ENCODE measurements at places on chromosomes 7 and 10.

- DNase-seq: no peak
Measured at GRCh38 chr7:12735923-12736322, 48.5 kb downstream of the ARL4A start.

DNA sequence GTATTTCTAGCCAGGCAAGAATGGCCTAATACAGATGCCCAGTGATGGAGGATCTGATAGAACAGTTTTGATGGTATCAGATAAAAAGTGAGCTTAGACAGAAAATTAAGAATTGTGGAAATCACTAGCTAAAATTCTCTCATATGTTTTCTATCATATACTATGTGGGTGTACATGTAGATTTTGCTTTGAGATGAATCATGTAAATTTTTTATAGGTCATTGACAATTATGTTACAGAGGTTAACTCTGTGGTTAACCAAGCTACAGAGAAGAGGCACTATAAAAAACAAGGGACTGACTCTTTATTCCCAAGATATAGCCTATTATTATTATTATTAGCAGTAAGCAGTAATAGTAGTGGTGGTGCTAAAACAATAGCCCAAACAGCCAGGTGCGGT lies 156.5 kb downstream of the ITGA8 start:
- DNase-seq: no peak

DNA sequence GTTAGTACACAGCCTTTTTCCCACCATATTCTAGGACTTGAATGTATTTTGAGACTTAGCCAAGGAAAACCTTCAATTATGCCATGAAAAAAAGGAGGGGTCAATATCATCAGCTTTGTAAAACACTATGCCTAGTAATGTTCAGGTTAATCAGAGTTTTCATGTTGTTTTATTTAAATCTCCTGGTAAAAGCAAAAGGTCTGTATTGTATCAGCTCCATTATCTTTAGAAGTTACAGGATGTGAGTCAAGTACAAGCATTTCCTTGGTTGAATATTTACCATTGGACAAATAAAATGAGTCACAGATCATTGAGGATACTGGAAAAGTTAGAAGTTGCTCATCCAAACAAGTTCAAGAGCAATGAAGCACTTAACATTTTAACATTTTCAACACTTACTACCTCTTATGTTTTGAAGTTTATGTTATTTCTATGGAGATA lies 89.9 kb upstream of the CAPZA2 start:
- DNase-seq: peak; percentile 78

DNA sequence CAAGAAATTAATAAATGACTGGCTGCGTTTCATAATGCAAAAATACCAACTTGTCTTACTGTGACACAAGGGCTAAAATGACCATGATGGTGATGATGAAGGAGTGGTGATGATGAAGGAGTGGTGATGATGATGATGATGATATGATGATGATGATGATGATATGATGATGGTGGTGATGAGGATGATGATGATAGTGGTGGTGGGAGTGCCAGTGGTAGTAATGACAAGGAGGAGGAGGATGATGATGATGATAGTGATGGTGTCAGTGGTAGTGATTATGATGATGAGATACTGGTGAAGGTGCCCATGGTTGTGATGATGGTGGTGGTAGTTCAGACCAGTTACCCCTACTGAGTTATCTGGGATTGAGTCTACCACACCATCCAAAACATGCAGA lies 265.9 kb downstream of the FGFR2 start:
- no peak for DNase-seq

DNA sequence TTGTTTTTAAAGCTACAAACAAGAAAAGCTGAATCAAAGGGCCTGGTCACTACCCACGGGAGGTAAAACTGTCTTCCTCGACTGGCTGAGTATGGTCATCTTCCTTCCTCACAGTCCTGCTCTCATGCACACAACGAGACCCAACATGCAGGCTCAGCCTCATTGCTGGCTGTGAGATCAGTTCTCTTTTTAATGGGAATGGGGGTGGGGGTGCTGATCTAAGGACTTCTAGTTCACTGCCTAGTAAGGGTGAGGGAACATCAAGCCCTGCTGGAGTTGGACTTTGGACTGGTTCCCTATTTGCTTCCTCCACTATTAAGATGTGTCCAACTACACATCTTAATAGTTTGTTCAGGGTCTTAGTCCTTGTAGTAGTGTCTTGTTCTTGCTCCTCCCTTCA lies 48.2 kb downstream of the ABCB4 start:
- no peak for DNase-seq

GRCh38 chr10:78217336-78217735 lies 183.7 kb downstream of the RPS24 start:
- DNase-seq: no peak

DNA sequence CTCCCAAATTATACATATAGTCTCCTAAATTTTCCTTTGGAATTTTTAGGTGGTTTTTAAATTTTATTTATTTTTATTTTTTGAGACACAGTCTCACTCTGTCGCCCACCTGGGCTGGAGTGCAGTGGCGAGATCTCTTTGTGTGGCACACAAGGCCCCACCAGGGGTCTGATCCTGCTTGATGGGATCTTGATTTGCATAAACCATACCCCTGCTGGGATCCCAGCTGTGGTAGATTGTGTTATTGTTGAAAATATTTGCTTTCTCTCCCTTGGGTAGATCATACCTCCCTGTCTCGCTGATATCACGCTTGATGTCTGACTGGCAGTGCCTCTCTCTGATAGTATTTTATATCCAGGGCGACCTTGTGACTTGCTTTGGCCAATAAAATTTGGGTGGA lies 5.6 kb upstream of the MUC3A start:
- no peak for DNase-seq

DNA sequence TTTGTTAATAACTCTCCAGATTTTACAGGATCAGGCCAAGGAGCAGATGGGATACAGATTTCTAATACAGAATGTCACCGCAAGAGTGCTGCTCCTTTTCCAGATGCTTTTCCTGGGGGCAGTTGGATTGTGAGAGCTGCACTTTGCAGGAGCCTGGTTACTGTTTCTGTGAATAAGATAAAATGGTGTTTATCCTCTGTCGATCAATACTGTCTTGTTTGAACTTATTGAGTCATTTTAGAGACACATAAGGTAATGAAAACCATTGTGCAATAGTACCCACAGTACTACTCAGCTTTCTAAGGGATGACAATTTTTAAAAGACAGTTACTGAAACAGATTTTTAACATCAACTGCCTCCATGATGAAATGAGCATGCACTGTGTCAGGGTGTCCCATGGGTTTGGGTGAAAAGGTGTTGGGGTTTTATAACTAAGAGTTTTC lies 2.9 kb downstream of the A1CF start:
- no peak for DNase-seq

Data from mammary epithelial cell (primary cell).